ENCODE measurements at places on chromosomes 3 and 15. TPM values are rescaled to one million over a fixed set of nuclear protein-coding genes. Genes with fewer than 3 reads are reported as not detected.

The SEMA3G gene
- total RNA-seq: 0.21 TPM

The CCDC39 gene
- not detected for total RNA-seq

The SLITRK3 gene
- not detected for total RNA-seq

The ARGFX gene
- total RNA-seq: not detected

The MINAR1 gene
- 0.14 TPM for total RNA-seq

The CILP gene
- total RNA-seq: 0.28 TPM

The SOX14 gene
- total RNA-seq: not detected

The LRTM1 gene
- total RNA-seq: not detected

The HHLA2 gene
- total RNA-seq: not detected

The ANXA2 gene
- total RNA-seq: 4,516 TPM

The LARP6 gene
- 6.0 TPM for total RNA-seq

The CCR8 gene
- total RNA-seq: not detected

Data from airway epithelial cell (primary cell).